Skeletal muscle cell (primary cell): ENCODE measurements at places on chromosomes 2 and 18.
A peak's percentile ranks its signal among the peaks of the same experiment; 100 is the strongest.

DNA sequence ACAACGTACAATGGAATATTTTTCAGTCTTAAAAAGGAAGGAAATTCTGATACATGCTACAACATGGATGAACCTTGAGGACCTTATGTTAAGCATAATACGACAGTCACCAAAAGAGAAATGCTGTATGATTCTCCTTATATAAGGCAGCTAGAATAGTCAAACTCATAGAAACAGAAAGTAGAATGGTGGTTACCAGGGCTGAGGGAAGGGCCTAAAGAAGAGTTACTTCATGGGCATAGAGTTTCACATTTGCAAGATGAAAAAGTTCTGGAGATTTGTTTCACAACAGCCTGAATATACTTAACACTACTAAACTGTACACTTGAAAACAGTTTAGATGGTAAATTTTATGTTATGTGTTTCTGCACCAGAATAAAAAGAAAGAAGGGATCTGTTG is 113.3 kb downstream of the GALNT1 start:
- no peak for DNase-seq

DNA sequence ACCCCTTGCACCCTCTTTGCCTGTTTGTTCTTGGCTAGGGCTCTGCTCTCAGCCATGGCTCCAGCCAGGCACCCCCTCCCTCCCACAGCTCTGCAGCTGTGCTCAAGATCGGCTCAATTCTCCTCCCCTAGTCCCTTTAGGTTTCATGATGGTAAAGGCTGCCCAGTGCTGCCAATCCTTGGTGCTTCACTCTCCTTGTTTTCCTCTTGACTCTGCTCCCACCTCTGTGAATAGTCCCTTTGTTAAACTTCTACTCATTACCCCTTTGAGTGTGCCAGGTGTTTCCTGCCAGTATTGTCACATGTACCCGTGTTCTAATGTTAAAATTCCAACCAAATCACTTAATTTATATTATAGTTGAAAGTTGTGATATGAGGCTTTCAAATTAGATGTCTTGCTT is 101.0 kb upstream of the CERS6 start:
- no peak for DNase-seq

GRCh38 chr2:170054997-170055396 is 123.0 kb upstream of the MYO3B start:
- DNase-seq = no peak

- DNase-seq = peak; percentile 51
Measured at GRCh38 chr2:130327703-130328527, 14.8 kb upstream of the IMP4 start.

GRCh38 chr18:26482569-26482968 is 65.8 kb downstream of the KCTD1 start:
- DNase-seq = no peak

DNA sequence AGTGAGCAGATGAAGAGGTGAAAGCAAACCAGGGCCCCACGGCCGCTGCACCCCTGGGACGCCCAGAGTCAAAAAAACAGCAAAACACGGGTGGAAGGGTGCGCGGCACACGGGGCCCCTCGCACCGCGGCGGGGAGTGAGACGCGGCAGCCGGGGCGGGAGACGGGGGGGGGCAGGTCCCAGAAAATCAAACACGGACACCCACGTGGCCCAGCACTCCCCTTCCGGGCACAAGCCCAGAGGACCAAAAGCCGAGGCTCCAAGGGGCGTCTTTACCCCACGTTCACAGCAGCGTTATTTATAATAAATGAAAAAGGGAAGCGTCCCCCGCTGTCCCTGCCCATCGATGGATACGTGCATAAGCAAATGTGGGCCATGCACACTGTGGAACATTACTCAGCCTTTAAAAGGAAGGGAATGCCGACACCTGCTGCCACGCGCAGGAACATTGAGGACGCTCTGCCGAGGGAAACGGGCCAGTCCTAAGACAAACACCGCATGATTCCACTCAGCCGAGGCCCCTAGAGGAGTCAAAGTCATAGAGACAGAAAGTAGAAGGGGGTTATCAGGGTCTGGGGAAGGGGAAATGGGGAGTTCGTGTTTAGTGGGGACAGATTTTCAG is 677 bp upstream of the COPS9 start:
- DNase-seq = no peak
